ENCODE measurements at places on chromosomes 2 and 18.

GRCh38 chr2:80546766-80547165 lies 242.2 kb upstream of the LRRTM1 start:
- ATAC-seq = no peak

- no peak for ATAC-seq
Observed at GRCh38 chr18:70326255-70326654, 37.4 kb downstream of the SOCS6 start.

DNA sequence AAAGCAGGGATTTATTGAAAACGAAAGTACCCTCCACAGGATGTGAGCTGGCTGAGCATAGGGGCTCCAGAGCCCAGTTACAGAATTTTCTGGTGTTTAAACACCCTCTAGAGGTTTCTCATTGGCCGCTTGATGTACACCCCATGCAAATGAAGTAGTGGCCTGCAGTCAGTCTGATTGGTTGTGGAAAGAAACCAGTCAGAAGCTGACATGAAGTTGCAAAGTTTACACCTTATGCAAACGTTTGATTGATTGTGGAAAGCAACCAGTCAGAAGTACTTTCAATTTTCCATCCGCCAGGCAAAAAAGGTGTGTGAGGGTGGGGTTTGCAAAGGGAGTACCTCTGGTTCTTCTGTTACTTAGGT lies 62.3 kb downstream of the VWA3B start:
- no peak for ATAC-seq

- ATAC-seq = no peak
Observed at GRCh38 chr2:196891136-196891535, 35.4 kb downstream of the PGAP1 start.

DNA sequence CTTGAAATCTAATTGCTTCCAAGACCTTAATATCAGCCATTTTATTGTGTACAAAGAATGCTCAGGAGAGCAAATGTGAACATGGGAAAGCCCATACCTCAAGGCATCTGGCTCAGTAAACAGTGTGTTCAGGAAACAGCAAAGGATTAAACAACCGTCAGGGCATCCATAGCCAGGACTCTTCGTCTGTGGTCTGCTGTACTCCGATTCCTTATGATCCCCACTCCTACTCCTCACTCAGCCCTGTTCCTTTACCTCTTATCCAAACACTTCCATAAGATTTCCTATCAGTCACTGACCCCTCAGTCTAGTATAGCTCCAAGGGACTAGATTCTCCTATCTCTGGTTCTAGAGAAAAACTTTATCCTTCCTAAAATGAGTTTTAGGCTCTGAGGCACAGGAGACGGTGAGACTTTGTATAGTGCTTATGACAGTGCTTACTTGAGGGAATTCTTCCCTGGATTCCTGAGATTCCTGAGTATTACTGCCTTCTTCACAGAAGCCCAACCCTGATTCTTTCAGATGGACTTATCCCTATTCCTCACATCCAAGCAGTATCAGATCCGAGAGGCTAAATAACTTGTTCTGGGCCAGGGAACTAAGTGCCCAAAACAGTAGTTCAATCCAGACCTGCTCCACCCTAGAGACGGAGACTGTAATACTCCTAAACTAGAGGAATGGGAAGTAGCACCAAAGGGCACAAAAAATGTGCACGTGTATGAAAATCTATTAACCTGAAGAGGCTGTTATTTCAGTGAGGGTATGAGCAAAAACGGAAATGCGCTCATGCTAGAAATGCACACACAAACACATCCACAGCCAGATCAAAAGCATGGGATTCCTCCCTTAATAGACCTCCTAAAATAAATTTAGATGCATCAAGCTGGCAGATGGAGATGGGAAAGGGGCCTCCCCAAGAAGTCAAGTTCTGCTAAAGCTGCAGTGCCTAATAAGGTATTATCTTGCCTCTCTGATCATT lies 42.1 kb upstream of the SIGLEC15 start:
- no peak for ATAC-seq

DNA sequence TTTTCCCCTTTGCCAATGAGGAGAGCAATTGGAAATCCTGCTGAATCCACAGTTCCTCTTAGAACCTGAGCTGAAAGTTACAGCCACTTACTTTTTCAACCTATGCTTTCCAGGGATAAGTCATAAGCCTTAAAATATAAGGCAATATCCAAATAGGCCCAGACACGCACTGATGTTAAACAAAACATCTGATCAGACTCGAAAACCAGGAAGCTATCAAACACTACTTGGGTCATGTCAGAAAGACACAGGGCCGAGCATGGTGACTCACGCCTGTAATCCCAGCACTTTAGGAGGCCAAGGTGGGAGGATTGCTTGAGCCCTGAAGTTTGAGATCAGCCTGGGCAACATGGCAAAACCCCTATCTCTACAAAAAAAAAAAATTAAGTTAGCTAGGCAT lies 192.1 kb downstream of the SP3 start:
- ATAC-seq = no peak

GRCh38 chr2:23753291-23754010 lies 173.5 kb downstream of the ATAD2B start:
- no peak for ATAC-seq

GRCh38 chr2:60294901-60295635 lies 258.4 kb downstream of the BCL11A start:
- ATAC-seq = no peak

- ATAC-seq = peak; percentile 66
Observed at GRCh38 chr2:222613715-222614331, 42.1 kb downstream of the FARSB start.
